ENCODE measurements at places on chromosomes 16 and 17.

GRCh38 chr17:59754552-59754951 is 47.1 kb downstream of the VMP1 start:
- DNase-seq, result peak; percentile 54

GRCh38 chr17:62862251-62862650 is 54.1 kb upstream of the MARCHF10 start:
- no peak for DNase-seq

DNA sequence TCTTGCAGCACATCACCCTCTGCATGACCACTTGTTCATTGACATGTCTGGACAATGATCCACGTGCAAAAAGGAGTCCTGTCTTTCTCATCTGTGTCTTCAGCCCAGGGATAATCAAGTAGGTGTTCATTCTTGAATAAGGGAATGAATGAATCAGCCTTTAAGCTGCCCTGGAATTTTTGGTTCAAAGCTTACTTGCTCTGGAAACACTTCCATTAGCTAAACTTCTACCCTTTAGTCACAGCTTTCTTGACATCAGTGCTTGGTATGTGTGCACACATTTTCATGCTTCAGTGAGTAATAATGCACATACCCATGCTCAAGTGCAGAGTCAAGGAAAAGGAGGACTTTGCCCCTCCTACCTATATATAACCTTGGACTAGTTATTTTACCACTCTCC is 103.0 kb upstream of the CDH13 start:
- DNase-seq, result no peak

DNA sequence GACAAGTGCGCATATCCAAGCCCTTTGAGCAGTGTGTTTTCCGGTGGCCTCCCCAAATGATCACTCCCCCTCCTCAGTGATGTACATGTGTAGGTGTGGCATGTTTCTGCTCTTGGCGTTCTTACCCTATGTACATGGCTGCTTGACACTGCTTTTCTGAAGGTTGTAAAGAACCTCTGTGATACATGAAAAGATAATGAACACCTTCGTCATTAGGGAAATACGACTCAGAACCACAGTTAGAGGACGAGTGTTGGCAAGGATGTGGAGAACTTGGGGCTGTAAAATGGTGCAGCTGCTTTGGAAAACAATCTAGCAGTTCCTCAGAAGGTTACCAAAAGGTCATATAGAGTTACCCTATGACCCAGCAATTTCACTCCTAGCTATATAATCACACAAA is 28.6 kb downstream of the CEP95 start:
- no peak for DNase-seq

GRCh38 chr17:47785538-47786123 is 36.0 kb downstream of the OSBPL7 start:
- peak; percentile 39 for DNase-seq

DNA sequence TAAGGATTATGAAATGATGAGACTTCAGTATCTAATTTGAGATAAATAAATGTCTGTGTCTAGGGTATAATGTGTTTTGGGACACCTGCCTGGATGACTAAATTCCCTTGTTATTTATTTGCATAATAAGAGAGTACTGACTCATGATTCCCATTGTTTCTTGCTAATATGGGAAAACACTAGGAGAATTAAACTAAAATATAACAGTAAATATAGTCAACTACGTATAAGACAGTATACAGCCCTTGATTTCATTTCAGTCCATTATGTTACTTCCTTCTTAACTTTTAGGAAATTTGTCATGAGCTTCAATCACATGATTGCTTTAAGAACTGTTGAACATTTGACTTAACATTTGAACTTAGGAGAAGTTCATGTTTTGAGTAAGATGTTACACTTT is 62.4 kb downstream of the VMP1 start:
- no peak for DNase-seq

GRCh38 chr17:57311281-57312216 is 55.2 kb downstream of the MSI2 start:
- no peak for DNase-seq

- DNase-seq, result peak; percentile 80
These were observed 41.8 kb downstream of the MYO18A start for GRCh38 chr17:29138184-29138955.

- no peak for DNase-seq
These were observed 7.2 kb downstream of the USP7 start for GRCh38 chr16:8956265-8957062.

GRCh38 chr17:46976626-46977270 is 2.3 kb downstream of the RPRML start:
- no peak for DNase-seq

- no peak for DNase-seq
These were observed 69.8 kb downstream of the SLC39A11 start for GRCh38 chr17:73022694-73023093.
